Peyer's patch (tissue), 4 donors: ENCODE measurements at places on chromosomes 7 and 10. TPM values are rescaled to one million over a fixed set of nuclear protein-coding genes. Genes with fewer than 3 reads are reported as not detected.
A peak's percentile ranks its signal among the peaks of the same experiment; 100 is the strongest.

- DNase-seq = no peak
Observed at GRCh38 chr10:34200355-34200901, 614.7 kb downstream of the PARD3 start.

DNA sequence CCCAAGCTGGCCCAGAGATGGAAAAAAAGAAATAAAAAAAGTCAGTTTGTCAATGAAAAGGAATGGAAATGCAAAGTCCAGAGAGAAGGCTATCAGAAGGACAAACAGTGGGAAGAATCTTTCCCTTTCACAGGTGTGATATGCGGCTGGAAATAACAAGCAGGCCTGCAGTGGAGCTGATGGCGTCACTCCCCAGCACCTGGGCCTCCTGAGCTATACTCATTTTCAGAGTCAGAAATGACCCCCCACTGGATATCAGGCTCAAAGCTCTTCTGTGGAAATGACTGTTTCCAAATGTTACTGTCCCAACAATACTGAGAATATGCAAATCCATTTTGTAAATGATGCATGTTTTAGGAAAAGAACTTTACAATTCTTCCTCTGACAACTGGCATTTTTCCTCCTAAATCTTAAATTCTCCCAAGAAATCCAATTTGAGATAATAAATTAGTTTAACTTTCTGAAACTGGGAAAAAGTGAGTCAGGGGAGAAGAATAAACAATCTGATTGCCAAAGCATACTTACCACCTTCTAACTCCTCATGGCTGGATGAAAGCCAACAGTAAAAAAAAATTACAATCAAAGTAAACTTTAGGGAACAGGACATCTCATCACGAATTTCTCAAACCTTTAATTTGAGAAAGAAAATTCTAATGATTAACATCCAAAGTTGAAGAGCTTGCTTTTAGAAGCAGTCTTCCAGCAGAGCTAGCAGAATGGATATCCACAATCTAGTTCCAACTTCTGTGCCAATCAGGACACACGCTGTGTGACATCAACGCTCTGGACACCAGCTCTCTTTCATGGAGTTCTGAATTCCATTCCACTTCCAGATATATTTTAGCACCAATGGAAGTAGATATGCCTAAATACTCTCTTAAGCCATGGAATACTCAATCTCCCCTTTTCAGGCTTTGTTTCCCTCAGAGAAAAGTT lies 5.3 kb upstream of the CUZD1 start:
- DNase-seq = no peak

Gene OR2A12
- not detected for total RNA-seq

Gene BRAF
- 57.1 TPM for total RNA-seq

Gene FOXI2
- not detected for total RNA-seq

GRCh38 chr10:27052656-27053055 lies 47.6 kb downstream of the ANKRD26 start:
- DNase-seq = no peak

Gene INMT
- total RNA-seq = 3.1 TPM

DNA sequence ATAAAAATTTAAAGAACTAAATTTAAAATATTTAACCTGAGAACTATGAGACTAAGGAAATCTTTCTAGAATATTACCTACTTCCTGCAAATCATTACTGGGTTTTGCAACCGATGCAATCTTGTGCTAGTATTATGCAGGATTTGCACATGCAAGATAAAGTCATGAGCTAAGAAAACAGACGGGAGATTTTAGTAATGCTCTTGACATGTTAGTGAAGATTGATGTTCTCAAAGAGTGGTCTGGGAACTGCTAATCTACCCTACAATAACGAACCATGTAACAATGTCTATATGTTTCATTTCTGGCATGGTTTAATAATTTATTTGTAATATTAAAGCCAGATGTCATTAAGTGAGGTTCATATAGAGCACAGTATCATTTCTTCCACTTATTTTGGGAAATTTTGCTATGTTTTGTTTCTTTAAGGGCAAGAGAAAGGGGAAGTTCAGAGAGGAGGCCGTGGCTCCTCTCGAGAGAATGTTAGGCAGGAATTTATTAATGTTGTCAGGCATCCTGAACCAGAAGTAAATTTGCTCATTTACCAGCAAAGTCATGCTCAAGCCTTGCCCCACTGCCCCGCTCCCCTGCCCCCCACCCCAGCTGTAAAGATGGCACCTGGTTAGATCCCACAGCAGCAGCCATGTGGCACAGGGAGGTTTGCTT lies 22.8 kb downstream of the LRRC17 start:
- no peak for DNase-seq

Gene FAM25C
- total RNA-seq = not detected

Gene GARIN1A
- 8.3 TPM for total RNA-seq

Gene ZNF485
- total RNA-seq = 19.0 TPM

- no peak for DNase-seq
Observed at GRCh38 chr7:108181073-108181985, 51.2 kb upstream of the LAMB4 start.

Gene LRRC61
- 19.8 TPM for total RNA-seq

Gene BZW2
- total RNA-seq = 39.6 TPM

Gene NSMCE4A
- 175 TPM for total RNA-seq

Gene ACBD7
- total RNA-seq = 1.1 TPM

Gene EZH2
- total RNA-seq = 30.5 TPM

Gene FEZF1
- total RNA-seq = not detected

DNA sequence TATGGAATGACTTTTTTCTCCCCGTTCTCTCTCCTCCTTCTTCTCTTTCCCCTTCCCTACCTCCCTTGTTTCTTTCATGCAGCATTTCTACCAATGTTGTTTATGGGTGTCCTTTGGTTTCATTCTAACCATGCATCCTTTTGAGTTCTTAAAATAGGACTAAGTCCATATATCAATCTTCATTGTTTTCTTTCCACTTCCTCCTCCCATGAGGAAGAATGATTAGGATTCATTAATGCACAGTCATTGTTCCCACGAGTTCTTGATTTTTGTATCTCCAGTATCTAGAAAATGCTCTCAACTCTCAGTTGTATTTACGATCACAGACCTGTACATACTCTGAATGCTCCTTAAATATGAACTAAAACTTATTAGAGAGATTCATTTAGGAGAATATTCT lies 153.3 kb downstream of the LRRC4 start:
- DNase-seq = no peak

Gene NODAL
- total RNA-seq = not detected

GRCh38 chr7:149226840-149227494 lies 12.5 kb upstream of the ZNF212 start:
- no peak for DNase-seq

- DNase-seq = no peak
Observed at GRCh38 chr7:14226126-14226525, 236.7 kb upstream of the ETV1 start.

Gene AGR2
- 49.5 TPM for total RNA-seq

- DNase-seq = no peak
Observed at GRCh38 chr7:32881074-32881982, 10.2 kb downstream of the KBTBD2 start.

- DNase-seq = no peak
Observed at GRCh38 chr7:29326864-29327263, 132.3 kb downstream of the CHN2 start.

DNA sequence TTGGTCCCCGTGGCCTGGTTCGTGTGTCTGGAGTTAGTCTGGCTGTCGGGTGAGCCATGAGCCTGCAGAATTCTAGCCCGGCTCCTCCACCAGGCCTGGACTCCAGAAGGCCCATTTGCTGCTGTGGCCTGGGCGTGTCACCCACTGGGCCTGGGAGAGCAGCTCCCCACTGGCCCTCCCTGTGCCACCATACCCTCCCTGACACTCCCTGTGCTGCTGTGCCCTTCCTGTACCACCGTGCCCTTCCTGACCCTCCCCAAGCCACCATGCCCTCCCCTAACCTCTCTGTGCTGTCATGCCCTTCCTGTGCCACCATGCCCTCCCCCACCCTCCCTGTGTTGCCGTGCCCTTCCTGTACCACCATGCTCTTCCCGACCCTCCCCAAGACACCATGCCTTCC lies 39.1 kb upstream of the DIP2C start:
- no peak for DNase-seq

Gene PNLIPRP1
- total RNA-seq = not detected

Gene TMEM139
- total RNA-seq = 54.5 TPM

GRCh38 chr7:101094791-101095375 lies 9.6 kb downstream of the TRIM56 start:
- DNase-seq = peak; percentile 64

Gene ZFYVE27
- 93.6 TPM for total RNA-seq

DNA sequence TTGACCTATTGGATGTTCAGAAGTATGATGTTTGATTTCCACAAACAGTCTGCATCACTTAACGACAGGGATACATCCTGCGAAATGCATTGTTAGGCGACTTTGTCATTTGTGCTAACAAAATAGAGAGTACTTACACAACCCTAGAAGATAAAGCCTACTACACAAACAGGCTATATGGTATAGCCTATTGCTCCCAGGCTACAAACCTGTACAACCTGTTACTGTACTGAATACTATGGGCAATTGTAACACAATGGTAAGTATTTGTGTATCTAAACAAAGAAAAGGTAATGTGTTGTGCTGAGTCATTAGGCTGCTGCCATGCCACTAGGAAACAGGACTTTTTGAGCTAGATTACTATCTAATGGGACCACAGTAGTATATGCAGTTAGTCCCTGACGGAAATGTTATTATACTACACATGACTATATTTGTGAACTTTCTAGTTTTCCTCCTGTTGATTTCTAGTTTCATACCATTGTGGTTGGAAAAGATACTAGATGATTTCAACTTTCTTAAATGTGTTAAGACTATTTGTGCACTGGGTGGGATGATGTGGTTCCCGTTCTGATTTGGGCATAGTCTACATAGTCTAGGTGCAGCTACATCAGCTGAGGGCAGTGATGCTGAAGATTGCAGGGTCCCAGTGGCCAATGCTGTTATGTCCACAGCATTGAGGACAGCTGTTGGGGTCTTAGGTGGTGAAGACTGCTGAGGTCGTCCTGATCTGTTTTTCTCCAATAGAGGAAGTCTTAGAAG lies 161.7 kb downstream of the HTR7 start:
- no peak for DNase-seq

Gene TRPV6
- 2.5 TPM for total RNA-seq

DNA sequence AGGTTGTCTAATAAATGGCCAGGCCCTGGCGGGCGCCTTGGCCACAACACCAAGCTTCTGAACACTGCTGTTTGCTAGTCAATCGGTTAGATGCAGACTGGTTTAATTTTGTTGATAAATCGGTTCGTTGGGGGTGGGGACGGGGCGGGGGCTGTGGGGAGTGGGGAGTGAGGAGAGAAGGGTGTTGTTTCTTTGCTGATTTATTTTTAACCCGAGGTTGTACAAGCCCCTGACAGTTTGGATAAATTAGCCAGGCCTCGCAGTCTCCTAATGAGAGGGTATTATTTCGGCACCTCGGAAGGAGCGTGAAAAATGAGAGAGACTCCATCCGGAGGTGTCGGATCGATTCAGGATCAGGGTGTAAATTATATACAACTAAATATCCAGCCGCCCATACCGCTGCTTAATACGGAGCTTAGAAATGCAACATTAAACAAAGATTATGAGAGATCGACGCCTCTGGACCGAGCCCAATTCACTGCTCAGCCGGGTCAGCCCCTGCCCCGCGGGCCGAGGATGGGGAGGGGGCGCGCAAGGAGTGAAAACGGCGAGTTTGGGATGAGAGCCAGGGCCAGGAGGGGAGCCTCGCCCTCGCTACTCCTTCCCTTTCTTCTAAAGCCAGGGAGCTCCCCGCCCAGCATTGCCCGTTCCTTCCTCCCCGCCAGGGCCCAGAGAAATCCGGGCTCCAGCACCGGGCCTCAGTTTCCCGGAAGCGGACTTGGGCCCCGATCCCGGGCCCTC lies 8.0 kb downstream of the UNCX start:
- no peak for DNase-seq
